ENCODE measurements at places on chromosomes 7 and 10.
A peak's percentile ranks its signal among the peaks of the same experiment; 100 is the strongest.

DNA sequence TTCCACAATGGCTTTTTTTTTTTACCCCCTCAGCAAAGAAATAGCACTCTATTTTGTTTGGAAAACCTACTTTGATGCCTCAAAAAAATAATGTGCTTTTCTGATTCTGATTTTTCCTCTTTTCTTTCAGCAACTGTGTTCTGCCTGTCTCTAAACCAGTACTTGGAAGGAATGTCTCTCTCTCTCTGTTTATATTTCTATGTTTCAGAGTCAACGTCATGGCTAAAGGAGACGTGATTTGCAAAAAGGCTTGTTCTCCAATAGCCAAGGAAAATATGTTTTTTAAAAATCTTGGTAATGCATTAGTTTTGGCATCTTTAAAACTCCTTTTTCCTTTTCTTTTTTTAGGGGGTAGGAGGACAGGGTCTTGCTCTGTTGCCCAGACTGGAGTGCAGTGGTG lies 56.0 kb upstream of the SDK1 start:
- DNase-seq = no peak

GRCh38 chr10:75634947-75635346 lies 203.5 kb downstream of the LRMDA start:
- DNase-seq = no peak

- no peak for DNase-seq
These were observed 158.0 kb upstream of the PTN start for GRCh38 chr7:137501562-137501961.

DNA sequence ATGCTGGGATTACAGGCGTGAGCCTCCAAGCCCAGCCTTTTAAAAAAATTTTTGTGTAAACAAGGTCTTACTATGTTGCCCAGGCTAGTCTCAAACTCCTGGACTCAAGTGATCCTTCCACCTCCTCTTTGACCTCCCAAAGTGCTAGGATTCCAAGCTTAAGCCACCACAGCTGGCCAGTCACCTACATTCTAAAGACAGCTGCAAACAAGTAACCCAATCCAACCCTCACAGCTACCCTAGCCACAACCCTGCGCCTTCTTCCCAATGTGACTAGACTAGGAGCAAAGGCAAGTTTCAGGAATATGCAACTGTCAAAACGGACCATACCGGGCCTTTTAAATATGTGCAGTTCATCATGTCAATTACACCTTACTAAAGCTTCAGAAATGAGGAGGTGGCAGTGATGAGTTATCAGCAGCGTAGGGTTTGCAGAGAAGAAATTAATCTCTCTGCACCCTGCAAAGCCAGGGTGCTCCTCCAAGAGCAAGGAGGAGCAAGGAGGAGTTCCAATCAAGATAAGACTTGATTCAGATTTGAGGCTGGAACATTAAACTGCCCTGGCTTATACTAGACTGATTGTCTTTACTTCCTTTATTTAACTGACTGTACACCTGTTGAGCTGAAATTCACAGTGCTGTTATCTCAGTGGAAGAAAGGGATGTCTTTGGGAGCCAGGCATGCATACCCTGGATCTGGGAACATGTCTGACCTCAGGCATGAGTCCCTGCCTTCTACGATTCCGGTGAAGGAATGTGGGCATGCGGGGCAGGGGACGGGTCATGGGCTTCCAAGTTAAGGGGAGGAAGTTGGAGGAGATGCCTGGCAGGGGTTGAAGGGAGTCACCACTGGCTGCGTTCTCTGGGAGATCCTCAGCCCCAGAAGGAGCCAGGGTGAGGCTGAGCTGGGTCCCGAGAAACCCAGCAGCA lies 15.5 kb upstream of the TMEM120A start:
- no peak for DNase-seq

DNA sequence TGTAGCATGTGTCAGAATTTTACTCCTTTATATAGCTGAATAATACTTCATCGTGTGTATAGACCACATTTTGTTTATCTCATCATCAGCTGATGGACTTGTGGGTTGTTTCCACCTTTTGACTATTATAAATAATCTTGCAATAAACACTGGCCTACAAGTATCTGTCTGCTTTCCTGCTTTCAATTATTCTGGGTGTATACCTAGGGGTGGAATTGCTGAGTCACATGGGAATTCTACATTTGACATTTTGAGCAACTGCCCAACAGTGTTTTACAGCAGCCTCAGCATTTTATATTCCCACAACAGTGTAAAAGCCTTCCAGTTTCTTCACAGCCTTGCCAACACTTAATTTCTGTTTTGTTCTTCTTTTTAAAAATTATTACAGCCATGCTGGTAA lies 200.3 kb upstream of the PRSS1 start:
- DNase-seq = no peak

DNA sequence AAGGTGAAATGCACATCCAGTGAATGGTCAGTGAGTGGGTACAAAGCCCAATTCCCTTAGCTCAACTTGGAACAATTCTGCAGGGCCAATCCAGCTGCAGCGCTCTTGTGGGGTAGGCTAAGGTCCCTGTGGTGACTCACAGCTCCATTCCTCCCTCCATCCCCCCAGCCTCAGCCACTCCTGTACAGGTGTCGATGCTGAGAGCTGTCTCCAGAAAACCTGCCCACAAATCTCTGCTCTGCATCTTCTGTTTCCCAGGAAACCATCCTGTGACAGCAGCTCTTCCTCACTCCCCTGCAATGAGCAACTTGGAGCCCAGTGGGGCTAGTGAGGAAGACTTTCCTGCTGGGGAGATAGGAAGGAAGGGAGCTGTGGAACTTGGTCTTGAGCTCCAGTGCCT lies 244.7 kb upstream of the GPR26 start:
- DNase-seq = no peak

GRCh38 chr7:484356-485101 lies 35.1 kb downstream of the PDGFA start:
- DNase-seq = no peak

DNA sequence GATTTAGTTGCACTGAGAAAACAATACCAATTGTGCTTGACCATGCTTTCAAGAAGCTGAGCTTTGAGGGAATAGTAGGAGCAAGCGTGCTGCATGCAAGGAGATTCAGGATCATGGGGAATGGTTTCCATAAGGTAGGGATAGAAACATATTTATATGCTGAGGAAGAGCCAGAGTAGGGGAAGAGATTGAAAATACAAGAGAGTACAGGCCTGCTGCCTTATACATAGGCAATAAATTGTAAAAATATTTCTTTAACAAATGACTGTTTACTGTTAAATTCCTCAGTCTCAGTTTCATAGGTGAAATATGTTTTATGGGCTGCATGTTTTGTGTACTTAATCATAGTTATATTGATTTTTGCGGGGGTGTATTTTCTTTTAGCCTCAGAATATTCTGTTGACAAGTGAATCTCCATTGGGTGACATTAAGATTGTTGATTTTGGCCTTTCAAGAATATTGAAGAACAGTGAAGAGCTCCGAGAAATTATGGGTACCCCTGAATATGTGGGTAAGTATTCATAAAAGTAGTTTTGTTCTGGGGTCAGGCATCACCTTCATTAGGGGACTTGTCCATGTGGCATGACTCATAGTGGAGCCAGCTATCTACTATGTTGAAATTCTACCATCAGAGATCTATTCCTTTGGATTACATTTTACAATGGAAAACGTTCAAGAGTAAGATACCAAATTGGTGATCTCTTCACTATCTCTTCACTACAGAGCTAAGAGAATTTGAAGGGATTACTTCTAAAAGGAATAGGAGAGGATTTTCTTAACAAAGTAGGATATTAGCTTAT lies 36.5 kb downstream of the STK17A start:
- DNase-seq = no peak

- DNase-seq = no peak
These were observed 275.2 kb downstream of the IPMK start for GRCh38 chr10:57992321-57993077.

GRCh38 chr7:42143711-42144600 lies 93.1 kb downstream of the GLI3 start:
- DNase-seq = no peak

GRCh38 chr10:96470116-96470743 lies 43.5 kb downstream of the TLL2 start:
- peak; percentile 19 for DNase-seq

DNA sequence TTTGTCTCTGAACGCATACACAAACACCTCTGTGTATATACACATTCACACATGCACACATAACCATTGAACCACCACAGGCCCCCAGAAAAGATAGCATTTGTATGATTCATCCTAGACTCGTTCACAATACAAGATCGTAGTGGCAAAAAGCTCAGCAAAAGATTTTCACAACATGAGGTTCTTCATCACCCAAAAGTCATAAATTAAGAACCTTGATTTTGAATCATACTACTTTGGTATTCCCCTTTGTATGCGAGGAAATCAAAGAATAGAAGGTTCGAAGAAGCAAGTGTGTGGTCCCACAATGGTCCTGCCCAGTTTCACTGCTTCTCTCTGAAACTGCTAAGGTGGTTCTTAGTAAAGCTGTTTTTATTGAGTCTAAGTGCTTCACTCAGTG lies 200.7 kb downstream of the CELF2 start:
- peak; percentile 60 for DNase-seq

DNA sequence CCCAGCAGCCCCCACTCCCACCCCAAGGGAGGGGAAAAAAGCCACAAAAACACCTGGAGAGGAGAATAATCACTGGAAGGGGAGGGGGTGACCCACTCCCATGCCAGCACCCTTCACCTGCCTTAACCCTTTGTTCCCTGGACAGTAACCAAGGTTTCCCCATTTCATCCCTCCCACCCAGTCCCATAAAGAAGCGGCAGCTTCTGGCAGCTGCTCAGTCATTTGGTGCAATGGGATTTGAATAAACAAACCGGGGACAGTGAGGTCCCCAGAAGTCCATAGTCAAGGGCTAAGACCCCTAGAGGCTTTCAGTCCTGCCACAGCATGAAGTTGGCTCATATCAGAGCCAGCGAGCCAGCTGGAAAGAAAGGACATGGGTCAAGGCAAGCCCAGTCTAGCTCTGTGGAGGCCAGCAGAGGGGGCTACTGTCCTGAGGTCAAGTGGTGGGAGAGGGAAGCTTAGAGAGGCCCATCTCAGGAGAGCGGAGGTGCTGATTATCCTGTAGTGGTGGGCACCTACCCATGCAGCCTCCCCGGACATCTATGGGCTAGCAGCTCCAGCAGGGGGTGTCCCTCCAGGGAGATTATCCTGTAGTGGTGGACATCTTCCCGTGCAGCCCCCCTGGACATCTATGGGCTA lies 58.9 kb upstream of the LBX1 start:
- no peak for DNase-seq

GRCh38 chr10:36050763-36051499 lies 408.8 kb upstream of the FZD8 start:
- DNase-seq = no peak

DNA sequence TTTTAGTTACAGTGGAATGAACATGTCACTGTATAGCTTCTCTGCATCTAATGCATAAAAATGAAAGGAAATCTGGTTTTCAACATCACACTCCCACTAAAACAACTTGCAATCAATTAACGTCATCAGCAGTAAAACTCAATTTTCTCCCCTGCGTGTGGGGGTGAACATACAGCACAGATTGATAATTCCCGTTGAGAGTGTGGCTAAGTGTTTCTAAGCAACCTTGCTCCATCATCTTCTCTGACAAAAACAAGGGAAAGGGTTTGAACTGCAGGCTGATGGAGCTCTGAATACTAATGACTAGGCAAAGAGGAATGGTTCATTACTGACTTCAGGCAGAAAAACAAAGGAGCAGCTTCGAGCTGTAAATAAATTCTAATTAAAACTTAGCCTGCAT lies 238.3 kb downstream of the PARD3 start:
- no peak for DNase-seq

GRCh38 chr10:119860866-119861607 lies 11.6 kb downstream of the MCMBP start:
- DNase-seq = no peak

- no peak for DNase-seq
These were observed 40.1 kb upstream of the GNA12 start for GRCh38 chr7:2884161-2884560.

- DNase-seq = no peak
These were observed 42.7 kb downstream of the INPP5F start for GRCh38 chr10:119768455-119769094.

DNA sequence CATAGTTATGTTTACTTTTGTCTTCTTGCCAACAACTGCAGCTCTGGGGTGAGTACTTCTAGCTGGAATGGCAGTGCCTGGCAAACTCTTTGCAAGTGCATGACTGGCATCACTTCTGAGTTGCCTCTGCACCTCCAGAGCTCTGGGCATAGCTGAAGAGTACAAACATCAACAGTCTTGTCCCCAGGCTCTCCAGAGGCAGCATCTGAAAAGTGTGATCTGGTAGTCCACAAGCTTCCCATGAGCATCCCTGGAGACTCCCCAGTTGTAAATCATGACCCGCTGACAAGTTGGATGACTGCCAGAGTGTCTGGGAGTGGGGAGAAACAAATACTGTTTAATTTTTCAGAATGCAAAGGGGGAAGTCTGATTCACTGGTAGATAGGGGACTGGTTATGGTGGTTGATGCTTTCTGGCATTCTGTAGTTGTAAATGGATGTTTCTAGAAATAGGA lies 138.9 kb upstream of the CDK13 start:
- DNase-seq = no peak

GRCh38 chr7:140229591-140230515 lies 53.1 kb upstream of the KDM7A start:
- DNase-seq = peak; percentile 59

GRCh38 chr7:155190688-155191087 lies 107.0 kb upstream of the INSIG1 start:
- DNase-seq = peak; percentile 71

DNA sequence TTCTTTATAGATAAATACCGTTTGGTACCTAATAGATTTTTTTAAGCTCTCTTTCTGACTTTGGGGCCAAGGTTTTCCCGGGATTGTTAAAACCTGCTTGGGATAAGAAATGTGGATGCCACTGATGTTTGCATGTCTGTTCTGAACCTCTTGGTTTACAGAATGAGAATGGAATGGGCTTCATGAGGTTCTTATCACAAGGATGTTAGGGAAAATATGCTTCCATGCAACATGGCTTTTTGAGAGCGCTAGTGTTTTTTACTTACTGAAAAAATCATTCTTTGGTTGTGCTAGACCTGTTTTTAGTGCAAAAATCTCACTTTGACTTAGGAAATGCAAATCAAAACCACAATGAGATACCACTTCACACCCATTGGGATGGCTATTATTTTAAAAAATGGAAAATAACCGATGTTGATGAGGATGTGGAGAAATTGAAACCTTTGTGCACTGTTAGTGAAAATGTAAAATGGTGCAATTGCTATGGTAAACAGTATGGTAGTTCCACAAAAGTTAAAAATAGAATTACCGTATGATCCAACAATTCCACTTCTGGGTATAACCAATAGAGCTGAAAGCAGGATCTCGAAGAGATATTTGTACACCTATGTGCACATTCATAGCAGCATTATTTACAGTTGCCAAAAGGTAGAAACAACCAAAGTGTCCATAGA lies 38.9 kb downstream of the TSPAN14 start:
- no peak for DNase-seq

DNA sequence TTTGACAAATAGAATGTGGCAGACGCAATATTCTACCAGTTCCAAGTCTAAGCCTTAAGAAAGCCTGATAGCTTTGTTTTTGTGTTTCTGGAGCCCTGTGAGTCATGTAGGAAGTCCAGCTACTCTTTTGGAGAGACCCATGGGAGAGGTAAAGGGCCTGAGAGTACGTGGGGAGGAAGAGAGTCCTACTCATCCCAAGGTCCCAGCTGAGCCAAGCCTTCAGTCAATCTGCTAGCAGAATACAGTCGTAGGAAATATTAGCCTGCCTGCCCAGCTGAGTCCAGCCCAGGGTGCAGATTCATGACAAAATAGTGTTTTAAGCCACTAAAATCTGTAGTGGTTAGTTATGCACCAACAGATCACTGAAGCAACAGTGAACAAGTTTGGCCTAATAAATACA lies 9.0 kb upstream of the GNA12 start:
- DNase-seq = no peak

- DNase-seq = no peak
These were observed 29.9 kb upstream of the DDX50 start for GRCh38 chr10:68871105-68871711.

GRCh38 chr10:123554656-123555055 lies 111.5 kb upstream of the GPR26 start:
- DNase-seq = no peak
